ENCODE measurements at places on chromosomes 1 and 21.

DNA sequence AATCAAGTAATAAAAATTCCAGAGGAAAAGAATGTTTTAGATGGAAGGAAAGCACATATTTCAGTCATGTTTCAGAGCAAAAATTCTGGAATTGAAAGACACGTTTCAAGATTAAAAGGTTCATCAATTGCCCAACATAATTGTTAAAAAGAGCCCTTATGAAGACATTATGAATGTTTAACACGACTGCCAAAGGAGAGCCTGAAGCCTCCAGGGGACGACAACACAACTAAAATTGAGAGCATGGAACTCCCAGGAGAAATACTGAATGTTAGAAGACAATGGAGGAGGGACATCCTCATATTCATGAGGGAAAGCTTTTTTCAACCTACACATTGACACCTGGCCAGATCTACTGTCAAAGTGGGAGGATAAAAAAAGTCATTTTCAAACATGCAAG lies 16.0 kb downstream of the OR2T11 start:
- peak; percentile 4 for DNase-seq

- DNase-seq = no peak
Measured at GRCh38 chr21:36169470-36170128, 13.0 kb downstream of the DOP1B start.

GRCh38 chr1:190373705-190374336 lies 103.8 kb downstream of the BRINP3 start:
- no peak for DNase-seq

- DNase-seq = peak; percentile 18
Measured at GRCh38 chr1:96992871-96993270, 271.3 kb downstream of the PTBP2 start.

DNA sequence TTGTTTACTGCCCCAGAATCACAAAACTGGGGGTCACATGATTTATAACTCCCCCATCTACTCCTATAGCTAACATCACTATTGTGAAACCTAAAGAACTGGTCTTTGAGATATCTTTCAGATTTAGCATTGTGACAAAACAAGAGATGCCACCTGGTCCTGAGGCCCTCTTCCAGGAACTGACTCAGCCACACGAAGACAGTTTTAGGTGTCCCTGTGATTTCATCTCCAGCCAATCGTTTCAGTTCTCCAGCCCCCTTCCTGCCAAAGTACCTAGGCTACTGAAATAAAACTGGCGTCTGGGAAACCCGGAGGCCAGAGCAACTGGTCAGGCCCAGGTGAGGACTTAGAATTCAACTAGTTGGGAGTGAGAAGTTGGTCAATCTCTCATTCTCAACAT lies 36.6 kb downstream of the TBX19 start:
- DNase-seq = no peak

- peak; percentile 75 for DNase-seq
Measured at GRCh38 chr1:8238141-8239038, 79.5 kb upstream of the SLC45A1 start.

GRCh38 chr1:152871731-152872126 lies 6.4 kb upstream of the SMCP start:
- DNase-seq = no peak

- no peak for DNase-seq
Measured at GRCh38 chr1:228036701-228037231, 30.0 kb downstream of the WNT3A start.

- no peak for DNase-seq
Measured at GRCh38 chr1:11280719-11281376, 7.8 kb downstream of the UBIAD1 start.

DNA sequence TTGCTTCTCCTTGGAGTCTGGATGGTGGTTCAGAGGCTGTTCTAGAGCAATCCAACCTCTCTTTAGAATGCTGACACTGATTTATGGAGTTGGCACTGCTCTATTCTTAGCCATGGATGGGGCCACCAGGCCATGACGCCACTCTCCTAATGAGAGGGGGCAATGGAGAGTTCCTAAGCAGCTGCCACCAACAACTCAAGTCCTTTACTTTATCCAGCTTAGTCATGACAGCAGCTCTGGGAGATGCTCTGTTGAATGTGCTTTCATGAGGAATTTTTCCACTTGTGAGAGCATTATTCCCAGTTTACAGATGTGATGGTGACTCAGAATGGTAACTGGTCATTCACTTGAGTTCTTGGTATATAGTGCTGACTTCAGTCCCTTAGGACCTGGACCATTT lies 366.3 kb downstream of the HHAT start:
- DNase-seq = no peak

- DNase-seq = no peak
Measured at GRCh38 chr1:82265436-82265835, 464.7 kb downstream of the ADGRL2 start.

- DNase-seq = peak; percentile 1
Measured at GRCh38 chr1:213724640-213725536, 262.9 kb upstream of the PROX1 start.

DNA sequence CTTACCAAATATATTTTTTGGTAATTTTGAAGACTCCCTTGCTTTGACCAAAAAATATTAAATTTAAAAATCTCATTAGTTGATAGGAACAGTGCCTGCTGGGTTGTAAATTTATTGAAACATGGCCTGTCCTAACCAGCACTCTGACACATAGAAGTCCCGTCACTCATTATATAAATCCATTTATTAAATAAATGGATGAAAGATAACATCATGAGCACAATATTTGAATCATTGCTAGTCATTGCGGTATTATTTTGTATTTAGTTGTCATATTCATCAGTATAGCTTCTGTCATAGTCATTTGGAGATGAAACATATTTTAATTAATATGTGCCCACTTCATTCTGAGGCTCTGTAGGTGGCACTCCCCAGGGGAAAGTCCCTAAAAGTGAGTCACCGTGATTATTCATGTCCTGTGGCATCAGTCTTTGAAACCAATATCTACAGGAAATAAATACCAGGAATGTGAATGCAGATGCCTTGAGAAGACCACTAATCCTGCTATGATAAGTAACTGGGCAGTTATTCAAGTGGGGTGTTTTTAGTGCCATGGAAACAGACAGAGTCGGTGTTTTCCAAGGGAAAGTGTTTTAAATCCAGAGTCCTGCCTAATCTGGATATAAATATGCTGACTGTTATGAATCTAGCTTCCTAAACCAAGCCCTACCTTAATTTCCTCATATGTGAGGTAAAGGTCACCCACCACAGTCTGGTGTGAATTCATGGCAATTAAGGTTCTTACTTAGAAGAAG lies 302.0 kb downstream of the DUSP10 start:
- peak; percentile 93 for DNase-seq

Measured in AG09309 (cell line).